ENCODE measurements at places on chromosomes 1 and 21. TPM values are rescaled to one million over a fixed set of nuclear protein-coding genes. Genes with fewer than 3 reads are reported as not detected.
A peak's percentile ranks its signal among the peaks of the same experiment; 100 is the strongest.

KPRP gene
- total RNA-seq = not detected

DNAJB4 gene
- total RNA-seq = 8.9 TPM

NBPF4 gene
- total RNA-seq = not detected

SYT11 gene
- 43.9 TPM for total RNA-seq

CD84 gene
- total RNA-seq = 13.4 TPM

FNDC10 gene
- 2.4 TPM for total RNA-seq

- DNase-seq = no peak
Measured at GRCh38 chr21:22885614-22886013, 1887.4 kb downstream of the NCAM2 start.

- no peak for DNase-seq
Measured at GRCh38 chr1:96472471-96472870, 249.1 kb upstream of the PTBP2 start.

- peak; percentile 89 for DNase-seq
Measured at GRCh38 chr1:203673550-203674411, 47.1 kb downstream of the ATP2B4 start.

- no peak for DNase-seq
Measured at GRCh38 chr1:68285046-68285445, 52.7 kb upstream of the WLS start.

- DNase-seq = no peak
Measured at GRCh38 chr1:246218686-246219085, 288.4 kb downstream of the SMYD3 start.

- DNase-seq = no peak
Measured at GRCh38 chr1:225987491-225988316, 11.4 kb downstream of the SDE2 start.

GRCh38 chr1:245173446-245174211 lies 18.8 kb downstream of the KIF26B start:
- no peak for DNase-seq

DNA sequence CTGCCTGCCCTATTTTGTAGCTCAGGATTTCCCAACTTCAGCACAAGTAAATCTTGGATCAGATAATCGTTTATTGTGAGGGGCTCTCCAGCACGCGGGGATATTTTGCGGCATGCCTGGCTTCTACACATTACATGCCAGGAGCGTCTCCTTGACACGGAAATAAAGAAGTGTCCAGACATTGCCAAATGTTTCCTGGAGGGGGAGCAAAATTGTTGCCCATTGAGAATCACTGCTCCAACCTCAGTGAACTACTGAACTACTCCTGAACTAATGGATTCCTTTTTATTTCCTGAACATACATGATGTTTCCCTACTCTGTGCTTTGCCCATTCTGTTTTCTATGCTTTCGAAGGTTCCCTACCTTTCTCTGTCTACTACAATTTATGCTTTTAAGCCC lies 1359.1 kb upstream of the ADGRL2 start:
- no peak for DNase-seq

GRCh38 chr1:91022518-91022929 lies 689 bp upstream of the ZNF644 start:
- no peak for DNase-seq

DNA sequence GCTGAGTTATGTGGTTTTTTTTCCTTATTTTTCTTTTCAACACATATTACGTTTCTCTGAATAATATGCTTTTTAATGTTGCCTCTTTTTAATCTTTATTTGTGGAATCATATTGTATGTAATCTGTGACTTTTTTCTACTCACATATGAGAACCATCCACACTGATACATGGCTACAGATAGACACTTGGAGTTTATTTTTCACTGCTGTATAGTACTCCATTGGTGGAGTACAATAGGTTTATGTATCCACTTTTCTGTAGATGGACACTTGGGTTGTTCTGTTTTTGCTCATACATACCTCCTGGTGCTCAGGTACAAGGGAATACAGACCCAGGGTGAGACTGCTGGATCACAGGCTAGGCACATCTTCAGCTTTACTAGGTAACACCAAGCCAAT lies 71.5 kb upstream of the ERG start:
- DNase-seq = no peak

DNA sequence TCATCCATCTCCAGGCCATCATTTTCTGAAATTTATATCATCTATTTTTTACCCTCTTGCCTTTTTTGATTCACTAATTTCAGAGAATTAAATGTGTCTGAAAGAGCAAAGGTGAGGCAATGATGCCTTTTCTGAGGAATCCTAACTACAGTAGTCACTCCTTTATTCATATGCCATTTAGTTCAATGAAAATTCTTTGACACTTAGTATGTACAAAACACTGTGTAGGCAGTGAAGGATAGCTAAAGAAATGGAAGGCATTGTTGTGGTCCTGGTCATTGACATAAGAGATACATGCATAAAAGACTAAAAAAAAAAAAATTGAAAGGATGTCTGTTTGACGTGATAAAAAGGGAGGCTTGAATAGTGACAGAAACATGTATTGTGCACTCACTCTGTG lies 171.9 kb upstream of the BEND5 start:
- no peak for DNase-seq

DNA sequence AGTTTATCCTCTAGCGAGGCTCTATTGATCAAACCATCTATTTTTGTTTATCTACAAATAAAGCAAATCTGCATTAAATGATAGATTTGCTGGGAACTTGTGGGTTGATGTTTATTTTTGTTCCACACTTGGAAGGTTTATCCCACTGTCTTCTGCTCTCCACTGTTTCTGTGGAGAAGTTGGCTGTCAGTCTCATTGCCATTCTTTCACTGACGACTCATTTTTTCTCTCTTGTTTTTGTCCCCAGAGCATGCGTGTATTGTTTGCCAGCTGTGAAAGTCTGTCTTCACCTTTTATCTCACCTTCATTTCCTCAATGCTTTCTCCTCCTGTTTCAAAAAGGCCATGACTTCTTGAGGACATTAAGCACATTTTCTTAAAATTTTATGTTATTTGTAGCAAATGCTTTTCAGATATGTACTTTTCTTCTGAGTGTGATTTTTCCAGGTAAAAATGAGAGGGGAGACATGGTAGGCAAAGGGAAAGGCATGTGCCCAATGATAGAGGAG lies 52.4 kb downstream of the INAVA start:
- no peak for DNase-seq

- no peak for DNase-seq
Measured at GRCh38 chr1:233440951-233441401, 113.5 kb downstream of the MAP3K21 start.

GRCh38 chr1:65756616-65757015 lies 36.1 kb upstream of the PDE4B start:
- DNase-seq = no peak

DNA sequence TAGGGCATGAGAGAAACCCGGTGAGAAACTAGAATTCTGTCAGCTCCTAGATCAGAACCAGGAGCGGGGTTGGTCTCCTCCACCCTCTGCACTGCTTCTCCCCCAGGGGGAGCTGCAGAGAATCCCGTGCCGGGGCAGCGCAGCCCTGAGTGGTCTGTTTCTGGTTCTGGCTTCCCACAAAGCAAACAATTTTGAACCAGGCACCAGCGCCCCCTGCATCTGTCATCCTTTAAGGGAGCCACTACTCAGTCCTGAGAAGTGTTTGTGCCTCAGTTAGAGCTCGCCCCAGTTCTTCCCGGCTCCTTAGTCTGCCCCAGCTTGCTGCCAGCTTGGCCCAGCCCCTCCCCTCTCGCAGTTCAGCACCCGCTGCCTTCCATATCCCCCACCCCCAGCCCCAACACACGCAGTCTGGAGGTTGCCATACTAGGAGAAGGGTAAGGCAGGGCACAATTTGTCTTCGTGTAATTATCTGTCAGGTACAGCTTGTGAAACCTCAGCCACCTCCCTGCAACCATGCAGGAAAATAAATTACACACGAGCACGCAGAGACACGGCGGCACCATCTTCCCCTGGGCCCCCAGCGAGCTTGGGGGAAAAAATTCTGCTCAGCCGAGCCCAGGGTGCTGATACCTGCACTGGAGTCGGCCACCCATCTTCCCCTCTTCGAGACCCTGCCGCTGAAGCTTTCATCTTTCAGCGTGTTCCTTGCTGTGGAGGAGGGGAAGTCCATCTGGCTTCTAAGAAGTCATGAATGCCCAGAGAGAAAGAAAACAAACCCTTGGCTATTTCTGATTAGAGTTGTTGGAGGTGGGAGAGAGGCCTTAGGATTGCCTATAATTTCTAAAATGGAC lies 62.6 kb upstream of the CD1D start:
- no peak for DNase-seq

All from natural killer cell treated with Interleukin-12 subunit alpha and Interleukin-12 subunit beta and Interleukin-15 and Interleukin-18, amount 100 ng/mL, for 72 hours (primary cell).